CMK (cell line): ENCODE measurements at places on chromosomes 6 and 20.

DNA sequence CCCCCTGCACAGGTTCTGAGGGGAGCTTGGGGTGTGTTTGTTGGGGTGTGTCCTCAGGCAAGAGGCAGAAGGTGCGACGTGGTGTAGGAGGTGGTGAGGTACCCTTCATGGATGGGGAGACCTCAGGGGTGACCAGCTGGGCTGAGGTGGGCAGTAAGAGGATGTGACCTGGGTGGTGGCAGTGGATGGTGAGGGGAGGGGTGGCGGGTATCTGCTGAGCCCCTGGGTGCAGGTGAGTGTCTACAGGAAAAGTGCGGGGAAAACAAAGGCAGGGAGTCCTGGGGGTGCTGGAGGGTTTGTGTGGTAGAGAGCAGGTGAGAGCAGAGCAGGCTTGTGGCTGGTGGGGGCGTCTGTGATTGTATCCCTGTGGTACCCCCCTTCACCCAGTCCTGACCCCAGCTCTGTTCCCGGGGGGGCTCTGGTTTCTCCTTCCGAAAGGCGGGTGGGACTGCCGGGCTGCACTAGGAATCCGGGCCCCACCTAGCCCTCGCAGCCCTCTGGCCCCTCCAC, 631 bp downstream of the RAET1L start:
- no peak for DNase-seq

GRCh38 chr20:14264869-14265268, 72.5 kb downstream of the FLRT3 start:
- no peak for DNase-seq

GRCh38 chr6:356828-357251, 34.7 kb upstream of the IRF4 start:
- no peak for DNase-seq

GRCh38 chr20:44135417-44136204, 51.4 kb downstream of the JPH2 start:
- DNase-seq, result no peak

GRCh38 chr20:48359692-48360341, 468.0 kb downstream of the PREX1 start:
- no peak for DNase-seq

- DNase-seq, result no peak
These were observed 2.7 kb downstream of the BCAS1 start for GRCh38 chr20:54067606-54068174.

DNA sequence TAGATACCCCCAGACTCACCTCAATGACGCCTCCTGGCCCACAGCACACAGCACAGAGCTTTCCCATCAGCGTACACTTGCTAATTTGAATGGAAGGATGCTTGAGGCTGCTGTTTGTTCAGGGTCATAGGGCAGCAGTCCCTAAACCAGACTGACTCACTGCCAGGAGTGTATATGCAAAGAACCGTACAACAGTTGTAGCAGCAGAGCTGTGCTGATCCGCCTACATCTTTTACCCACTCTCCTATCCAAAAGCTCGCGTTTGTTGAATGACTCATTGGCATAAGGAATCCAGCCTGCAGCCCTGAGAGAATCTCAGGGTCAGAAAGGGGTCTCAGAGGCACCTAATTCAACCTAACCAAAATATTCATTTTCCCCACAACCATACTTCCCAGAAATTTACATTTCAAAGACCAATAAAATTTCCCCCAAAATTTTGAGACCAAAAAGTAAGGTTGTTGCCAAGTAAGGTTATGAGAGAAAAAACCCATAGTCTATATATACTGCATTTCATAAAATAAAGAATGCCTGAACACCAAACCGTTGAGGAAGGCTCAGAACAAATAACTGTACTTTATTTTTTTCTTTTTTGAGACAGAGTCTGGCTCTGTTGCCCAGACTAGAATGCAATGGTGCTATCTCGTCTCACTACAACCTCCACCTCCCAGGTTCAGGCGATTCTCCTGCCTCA, 35.3 kb upstream of the CCND3 start:
- no peak for DNase-seq

- no peak for DNase-seq
These were observed 8.0 kb downstream of the FOXO3 start for GRCh38 chr6:108568551-108569305.

GRCh38 chr20:24117383-24117782, 128.8 kb upstream of the GGTLC1 start:
- DNase-seq, result no peak

DNA sequence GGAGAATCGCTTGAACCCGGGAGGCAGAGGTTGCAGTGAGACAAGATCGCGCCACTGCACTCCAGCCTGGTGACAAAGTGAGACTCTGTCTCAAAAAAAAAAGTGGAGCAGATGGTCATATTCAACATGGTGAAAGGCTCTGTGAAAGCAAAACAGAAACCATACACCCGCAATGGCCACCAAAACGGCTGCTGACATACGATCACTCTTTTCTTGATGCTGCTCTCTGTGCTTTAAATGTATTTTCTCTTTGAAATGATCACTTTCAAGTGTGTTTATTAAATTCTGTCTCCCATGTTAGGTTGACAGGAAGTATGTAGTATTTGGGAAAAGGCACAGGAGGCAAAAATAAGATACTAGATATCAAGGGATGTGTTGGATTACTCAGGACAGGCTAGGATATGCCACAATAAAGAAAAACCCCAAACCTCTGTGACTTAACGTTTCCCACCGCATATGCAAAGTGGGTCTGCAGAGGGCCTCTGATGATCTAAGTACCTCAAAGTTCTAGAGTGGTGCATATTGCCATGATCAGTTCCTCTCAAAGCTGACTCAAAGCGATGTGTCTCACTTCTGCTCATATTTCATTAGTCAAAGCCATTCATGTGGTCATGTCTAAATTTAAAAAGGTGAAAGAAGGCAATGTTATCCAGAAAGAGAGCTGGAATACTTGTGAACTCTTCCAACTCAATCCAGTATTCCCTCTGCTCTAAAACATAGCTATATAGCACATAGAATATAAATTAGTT, 155.1 kb upstream of the SOX4 start:
- no peak for DNase-seq

DNA sequence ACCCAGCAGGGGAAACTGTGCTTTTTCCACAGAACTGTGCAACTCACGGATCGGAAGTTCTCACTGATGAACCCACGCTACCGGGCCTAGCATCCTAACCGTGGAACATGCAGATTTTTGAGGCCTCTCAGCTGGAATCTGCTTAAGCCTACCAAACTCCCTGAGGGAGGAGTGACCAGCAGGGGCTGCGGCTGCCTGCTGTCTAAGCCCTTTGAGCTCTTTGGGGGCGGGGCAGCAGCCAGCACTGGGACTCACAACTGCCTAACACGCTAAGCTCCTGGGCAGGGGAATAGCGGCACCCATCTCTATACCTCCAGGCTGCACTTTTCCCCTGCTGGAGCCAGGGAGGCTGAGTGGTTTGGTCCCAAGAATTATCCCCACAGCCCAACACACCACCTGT, 20.4 kb upstream of the METTL24 start:
- no peak for DNase-seq

GRCh38 chr20:43586641-43587040, 4.1 kb upstream of the IFT52 start:
- no peak for DNase-seq

DNA sequence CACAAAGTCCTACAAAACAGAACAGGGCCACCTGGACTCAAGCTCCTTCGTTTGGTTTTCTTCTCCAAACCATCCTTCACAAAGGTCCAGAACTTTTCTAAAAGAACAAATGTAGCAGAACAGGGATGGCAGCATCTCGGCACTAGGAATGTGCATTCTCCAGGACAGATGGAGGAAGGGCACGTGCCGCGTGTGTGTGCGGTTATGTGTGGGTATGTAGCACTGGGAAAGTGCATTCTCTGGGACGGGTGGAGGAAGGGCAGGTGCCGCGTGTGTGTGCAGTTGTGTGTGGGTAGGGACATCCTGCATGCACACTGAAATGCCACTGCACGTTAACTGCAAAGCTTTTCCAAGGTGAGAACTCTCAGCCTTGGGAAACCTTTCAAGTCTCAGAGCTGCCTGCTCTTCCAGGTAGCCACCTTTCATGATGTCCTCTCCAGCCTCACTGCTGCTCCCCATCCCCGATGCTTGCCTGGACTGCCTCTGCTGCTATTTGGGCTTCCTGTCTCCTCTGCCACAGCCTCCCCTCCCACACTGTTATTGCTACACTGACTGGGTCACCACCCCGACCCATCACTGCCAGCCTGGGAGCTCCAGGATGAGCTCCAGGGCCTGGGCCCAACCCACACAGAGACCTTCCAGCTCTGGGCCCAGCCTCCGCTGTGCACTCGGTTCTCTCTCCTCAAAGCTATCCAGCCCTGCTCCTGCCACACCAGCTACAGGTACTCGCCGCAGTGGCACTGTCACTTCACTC, 47.6 kb downstream of the EZR start:
- no peak for DNase-seq

DNA sequence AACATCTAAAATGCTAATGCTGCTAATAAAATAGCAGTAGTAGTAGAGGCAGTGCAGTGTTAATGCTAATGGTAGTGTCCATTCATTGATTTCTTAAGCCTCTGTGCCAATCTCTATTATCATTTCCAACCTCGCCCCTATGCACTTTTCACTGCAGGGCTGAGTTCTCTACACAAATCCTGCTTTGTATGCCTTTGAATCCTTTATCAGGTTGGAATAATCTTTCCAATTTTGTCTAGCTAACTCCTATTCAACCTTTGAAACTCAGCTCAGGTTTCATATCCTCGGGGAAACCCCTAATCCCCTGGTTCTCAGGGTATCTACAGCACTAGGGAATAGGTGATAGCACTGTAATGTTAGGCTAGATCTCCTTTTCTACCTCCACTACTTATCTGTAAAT, 284.0 kb upstream of the RUNX2 start:
- no peak for DNase-seq

GRCh38 chr6:37643851-37644672, 53.6 kb downstream of the MDGA1 start:
- DNase-seq, result peak; percentile 49

GRCh38 chr6:33073431-33073871, at the start of gene HLA-DPA1:
Gene HLA-DPA1, minus strand, starts transcription at chr6:33073649.
- no peak for DNase-seq

DNA sequence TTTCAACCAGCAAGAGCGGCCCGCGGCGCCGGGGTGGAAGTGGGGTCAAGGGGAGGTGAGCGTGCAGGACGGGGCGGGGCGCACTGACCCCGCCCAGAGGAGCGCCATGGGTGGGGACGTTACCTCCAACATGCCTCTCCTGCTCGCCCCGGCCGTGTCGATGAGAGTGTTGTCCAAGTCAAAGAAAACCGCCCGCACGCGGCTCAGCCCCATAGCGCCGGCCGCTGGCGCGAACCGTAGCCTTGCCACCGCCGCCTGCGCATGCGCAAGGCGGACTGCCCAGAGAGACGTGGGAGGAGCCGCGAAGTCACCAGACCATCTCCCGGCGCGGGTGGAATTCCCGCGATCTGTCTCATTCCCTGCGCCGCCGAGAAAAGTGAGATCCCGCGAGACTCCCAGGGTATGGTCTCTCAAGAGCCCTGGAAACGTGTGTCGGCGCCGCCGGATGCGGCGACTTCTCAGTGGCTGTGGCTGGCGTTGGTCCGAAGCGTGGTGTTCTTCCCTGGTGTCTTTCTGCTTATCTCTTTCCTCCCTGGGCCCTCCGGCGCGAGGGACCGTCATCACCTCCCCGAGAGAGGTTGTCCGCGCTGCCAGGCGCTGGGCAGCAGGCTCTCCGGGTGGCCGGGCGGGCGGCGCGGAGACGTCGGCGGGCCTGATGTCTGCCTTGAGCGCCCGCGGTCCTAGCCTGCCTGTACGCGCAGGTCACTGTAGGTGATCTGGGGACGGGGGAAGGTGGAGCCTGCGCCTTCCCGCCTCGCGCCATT, at the start of gene NANP:
Gene NANP, minus strand, starts transcription at position 279 of the 764 bp plus-strand sequence. Its CDS starts 66 bp downstream, at position 213.
- peak; percentile 96 for DNase-seq

GRCh38 chr20:5205348-5206210, 78.8 kb downstream of the CDS2 start:
- DNase-seq, result peak; percentile 64

GRCh38 chr20:56809668-56810067, 180.6 kb downstream of the TFAP2C start:
- DNase-seq, result no peak

DNA sequence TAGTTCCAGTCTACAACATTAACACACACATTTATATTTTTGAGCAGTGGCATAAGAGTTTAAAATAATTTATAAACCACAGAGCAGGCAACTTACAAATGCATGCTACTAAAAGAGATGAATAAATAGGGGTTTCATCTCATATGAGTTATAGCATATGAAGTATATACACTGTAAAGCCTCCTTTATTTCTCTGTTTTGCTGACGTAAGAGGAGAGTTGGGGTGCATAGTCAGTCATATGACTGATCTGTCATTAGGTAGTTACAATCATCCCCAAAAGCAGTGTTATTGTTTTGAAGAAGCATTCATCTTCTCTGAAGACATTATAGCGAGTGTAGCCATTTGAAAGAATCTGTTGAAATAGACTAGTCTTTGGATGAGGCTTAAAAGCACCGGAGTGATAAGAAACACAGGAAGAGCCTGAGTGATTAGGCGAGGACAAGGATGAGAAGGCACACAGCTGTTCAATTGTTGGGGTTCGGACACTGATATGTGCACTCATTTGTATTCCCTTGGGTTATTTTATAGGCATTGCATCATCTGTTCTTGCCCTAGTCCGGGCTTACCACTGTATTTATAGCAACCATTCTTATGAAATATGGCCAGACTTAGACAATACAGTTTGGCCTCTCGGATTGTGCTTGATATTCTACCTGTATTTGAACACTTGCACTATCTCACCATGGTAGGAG, 325.7 kb downstream of the SAMD5 start:
- DNase-seq, result no peak

GRCh38 chr6:17910189-17910588, 77.2 kb downstream of the KIF13A start:
- DNase-seq, result no peak

- DNase-seq, result no peak
These were observed 42.2 kb upstream of the SCRT2 start for GRCh38 chr20:717832-718231.

DNA sequence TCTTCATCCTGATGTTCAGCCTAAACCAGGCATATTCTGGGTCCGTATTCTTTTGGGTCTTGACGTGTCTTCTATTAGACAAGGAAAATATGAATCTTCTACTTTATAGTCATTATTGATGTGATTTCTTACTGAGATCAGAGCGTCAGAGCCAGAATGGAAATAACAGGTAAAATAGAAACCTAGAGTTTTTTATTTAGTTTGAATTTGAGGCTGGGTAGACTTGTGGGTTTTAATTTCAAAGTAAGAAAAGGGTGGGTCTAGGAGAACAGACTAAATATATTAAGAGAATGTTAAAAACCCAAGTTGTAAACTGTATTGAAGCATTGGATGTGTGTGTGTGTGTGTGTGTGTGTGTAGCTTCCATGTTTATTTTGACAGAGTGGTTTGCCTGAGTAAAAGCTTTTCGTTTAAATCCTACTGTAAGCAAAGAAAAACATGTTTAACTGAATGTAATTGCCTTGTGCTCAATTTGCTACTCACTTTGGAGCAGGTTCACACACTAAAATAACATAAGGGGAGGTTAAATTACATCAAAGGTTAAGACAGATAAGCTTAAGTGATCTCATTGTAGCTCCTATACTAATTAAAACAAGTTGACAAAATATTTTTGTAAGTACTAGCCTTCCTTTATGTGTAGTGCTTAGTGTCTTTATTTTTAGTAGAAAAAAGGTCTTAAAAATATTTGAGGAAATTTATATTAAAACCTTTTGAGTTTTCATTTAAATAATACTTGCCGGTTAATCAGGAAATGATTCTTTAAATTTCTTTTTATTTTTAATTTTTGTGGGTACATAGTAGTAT, 17.4 kb downstream of the HECA start:
- no peak for DNase-seq

- DNase-seq, result no peak
These were observed 94.0 kb downstream of the ADGRG6 start for GRCh38 chr6:142395768-142396231.
